ENCODE measurements at places on chromosomes 3 and 15.

DNA sequence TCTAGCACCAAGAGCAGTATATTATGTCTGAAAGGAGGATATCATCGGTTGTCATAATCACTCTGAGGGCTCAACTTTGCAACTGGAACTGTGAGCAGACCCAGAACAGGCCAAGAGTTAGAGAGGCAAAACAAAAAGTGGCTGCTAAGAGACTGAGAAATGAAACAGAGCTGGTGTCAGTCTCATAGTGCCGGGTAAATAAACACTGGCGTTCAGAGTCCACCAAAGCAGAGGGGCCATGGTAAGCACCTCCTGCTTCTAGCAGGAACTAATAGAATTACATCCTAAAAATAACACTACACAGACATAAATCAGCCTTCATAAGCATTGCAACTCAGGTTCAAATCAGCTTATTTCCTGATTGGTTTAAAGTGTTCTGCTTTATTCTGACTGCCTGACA lies 10.3 kb upstream of the IL12A start:
- DNase-seq: no peak

- DNase-seq: no peak
These were observed 482.2 kb upstream of the CFAP20DC start for GRCh38 chr3:59531994-59532393.

DNA sequence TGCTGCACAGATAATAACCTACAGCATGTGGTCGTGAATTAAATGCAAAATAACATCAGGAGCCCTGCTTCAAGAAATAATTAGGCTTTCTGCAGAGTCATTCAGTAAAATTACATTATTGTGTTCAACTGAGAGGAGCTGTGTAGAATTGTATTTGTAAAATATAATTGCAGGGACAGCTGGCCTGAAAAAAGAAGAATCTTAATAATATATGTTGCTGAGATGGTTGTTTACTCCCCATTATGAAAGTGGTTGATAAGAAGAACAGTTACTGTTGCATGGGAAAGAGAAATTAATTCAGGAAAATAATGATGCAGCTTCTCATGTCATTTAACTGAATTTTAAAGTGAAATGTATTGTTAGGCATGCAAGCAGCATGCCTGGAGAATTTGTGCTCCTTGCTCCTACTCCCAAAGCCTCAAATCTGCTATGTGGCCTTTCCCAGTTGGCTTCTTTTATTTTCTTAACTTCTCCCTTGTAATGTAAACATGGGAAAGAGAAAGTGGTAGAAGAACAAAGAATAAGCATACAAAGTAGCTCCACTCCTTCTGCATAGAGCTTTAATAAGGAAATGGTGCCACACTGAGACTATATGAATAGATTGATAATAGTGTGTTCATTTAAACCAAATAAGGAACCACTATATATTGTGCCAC lies 100.1 kb downstream of the VGLL3 start:
- no peak for DNase-seq

DNA sequence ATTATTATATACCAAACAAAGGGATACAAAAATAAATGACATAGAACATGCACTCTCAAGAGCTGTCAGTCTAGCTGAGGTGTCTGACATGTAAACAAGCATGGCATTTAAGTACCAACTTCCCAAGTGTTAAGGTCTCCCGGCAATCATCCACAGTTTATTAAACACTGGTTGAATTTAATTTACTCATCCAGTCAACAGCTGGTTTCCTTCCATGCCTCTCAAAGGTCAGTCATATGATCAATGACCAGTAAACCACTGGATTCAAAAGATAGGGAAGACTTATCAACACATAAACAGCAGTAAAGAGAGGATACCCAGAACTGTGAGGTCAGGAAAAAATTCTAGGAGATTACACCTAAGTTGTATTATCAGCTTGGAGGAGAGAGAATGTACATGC lies 80.4 kb downstream of the ADAM10 start:
- DNase-seq: no peak

DNA sequence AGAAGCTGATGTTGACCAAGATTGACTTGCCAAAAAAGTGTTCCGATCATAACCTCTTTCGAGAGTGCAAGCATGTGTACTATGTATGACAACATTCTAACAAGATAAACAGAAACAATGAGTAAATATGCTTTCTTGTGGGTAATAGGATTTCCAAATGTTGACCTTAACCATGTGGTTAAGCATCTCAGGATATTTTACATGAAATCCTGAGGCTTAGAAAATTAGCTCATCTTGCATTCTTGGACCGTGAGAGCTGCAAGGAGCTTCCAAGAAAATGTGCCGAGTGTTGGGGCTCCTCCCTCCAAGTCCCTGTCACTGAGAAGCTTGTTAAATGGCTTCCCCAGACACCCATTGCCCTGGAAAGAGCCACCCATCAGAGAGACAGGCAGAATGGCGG lies 50.1 kb downstream of the C3orf20 start:
- no peak for DNase-seq

- no peak for DNase-seq
These were observed 8.3 kb downstream of the TF start for GRCh38 chr3:133754455-133754854.

DNA sequence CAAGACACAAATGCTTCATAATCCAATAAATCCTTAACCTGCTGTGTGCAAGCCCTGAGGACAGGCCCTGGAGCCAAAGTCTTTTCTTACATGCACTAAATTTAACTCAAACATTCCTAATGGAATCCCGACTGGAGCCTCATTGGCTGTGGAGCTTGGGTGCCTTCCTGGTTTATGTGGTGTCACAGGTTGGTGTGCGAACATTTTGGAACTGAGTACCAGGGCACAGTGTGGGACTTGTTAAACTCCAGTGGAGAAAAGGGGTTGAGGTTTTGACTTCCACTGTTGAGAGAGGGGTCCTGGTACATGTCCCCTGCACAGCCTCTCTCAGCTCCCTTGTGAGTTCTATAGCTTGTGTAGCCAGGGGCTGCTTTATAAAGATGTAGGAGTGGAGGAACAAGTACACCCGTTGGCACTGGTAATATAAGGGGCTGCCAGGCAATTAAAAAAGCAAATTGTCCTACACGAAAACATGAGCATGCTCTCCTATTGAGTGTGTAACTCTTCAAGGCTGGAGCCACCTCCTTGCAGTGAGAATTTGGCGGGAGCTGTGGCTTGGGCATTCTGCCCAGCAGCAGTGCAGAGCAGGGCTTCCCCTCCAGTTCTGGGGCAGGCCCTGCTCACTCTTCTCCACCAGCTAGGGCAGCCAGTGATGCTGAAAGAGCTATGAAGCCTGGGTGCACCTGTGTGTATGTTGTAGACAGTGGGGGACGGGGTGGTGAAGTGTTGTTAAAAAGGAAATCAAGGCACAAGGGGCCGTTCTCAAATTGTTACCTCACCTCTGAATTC lies 218.1 kb downstream of the CLSTN2 start:
- DNase-seq: no peak

DNA sequence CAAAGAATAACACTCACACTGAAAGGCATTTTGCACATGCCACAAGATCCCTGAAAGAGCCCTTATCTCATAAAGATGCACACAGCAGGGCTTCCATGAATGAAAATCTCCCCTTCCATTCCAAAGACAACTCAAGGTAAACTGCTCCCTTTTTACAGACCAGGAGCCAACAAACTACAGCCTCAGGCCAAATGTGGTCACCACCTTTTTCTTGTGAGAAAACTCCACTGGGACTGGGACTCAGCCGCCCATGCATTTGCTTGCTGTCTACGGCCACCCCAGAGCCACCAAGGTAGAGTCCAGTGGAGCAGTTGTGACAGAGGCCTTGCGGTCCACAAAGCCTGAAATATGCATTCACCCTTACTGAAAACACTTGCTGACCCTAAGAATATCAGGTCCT lies 334.8 kb downstream of the OCA2 start:
- no peak for DNase-seq

DNA sequence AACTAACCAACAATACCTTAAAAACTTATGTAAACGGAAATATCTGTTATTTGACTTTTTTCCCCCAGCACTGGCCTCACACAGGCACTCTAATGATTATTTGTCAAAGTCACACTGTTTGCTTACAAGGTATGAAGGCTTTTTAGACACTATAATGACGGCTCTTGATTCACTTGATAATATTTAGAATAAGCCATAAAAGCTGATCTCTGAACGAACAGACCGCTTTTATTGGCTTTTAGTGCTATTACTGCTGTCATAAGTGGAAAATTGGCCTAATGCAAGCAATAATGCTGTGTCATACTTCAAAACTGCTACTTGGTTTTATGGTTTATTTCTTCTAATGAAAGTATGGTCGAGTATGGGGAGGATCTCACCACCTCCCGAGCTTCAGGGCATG lies 35.1 kb downstream of the MDFIC2 start:
- no peak for DNase-seq

DNA sequence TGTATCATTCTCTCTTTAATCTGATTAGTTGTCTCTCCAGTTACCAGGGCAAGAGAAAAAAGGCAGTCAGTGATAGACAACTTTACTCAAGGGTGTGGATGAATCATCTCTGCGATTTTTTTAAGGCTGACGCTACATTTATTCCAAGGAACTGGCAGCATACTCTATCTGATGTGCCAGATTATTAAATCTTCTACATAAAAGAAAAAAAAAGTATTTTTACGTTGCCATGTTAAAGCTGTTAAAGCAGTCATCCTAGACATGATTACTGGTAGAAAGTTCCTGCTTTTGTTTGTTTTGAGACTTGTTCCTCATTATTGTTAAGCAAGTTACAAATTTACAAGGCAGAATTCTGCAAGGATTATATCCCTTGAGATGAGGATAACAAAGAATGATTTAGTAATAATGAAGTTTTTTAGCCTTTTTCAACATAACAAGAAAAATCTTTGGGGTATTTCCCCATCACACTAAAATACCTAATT lies 121.7 kb downstream of the CBLB start:
- no peak for DNase-seq

DNA sequence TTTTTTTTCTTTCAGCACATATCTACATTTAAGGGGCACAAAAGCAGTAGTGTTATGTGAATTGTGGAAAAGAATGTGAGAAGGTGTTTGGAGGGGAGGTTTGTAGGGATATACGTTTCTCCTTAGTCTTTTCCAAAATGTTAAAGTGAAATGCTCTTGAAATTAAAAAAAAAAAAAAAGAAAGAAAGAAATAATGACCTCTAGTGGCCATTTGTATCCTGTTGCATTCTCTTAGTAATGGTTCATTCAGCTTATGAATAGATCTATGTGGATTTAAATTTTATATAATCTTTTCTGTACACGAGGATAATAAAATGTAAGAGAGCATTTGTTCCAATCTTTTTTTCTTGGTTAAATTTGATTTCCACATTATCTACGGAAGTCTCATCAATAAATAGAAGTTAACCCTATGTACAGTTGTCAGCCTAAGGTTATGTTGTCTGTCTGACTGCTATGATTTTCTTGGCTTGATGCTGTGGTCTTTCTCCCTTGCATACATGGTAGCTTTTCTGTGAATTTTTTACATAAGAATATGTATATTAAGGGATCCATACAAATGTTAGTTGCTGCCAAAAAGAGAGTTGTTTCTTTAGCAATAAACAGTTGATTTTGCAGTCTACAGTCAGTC lies 1.7 kb downstream of the P2RY13 start:
- no peak for DNase-seq

GRCh38 chr3:27500035-27500434 lies 15.9 kb upstream of the SLC4A7 start:
- no peak for DNase-seq

- no peak for DNase-seq
These were observed 533.5 kb downstream of the NAALADL2 start for GRCh38 chr3:175392653-175393052.

DNA sequence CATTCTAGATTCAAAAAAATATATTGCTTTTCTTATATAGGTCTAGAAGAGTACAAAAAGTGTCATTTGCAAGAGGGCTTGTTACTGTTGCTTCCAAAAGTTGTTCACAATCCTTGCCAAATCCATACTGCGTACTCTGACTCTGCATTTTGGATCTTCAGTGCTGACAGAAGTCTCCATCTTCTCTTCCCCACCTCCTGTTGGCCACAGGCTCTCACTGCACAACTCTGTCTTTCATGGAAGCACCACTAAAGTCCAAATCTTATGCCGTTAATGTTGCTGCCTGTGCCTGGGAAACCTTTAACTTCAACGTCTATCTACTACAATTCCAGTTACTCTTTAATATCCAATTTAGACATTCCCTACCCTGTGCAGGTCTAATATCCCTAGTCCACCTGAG lies 419.9 kb downstream of the NR2F2 start:
- DNase-seq: no peak

DNA sequence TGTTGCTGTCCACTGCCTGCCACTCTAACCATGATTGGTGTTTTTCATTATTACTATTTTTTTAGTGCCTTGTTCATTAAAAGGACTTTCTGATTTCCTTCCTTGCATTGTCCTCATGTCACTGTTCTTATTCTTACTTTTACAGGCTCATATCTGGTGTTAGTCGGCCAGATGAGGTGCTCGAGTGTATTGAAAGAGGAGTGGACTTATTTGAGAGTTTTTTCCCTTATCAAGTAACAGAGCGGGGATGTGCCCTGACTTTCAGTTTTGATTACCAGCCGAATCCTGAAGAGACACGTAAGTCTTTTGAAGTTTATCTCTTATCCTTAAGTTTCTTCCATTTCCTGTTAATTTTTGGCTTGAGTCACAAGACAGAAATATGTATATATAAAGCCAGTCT lies 23.2 kb downstream of the QTRT2 start:
- DNase-seq: no peak

- no peak for DNase-seq
These were observed 21.0 kb downstream of the GLCE start for GRCh38 chr15:69181424-69181823.
